Posterior vena cava (tissue), 2 donors: ENCODE measurements at places on chromosomes 3 and 15. TPM values are rescaled to one million over a fixed set of nuclear protein-coding genes. Genes with fewer than 3 reads are reported as not detected.
A peak's percentile ranks its signal among the peaks of the same experiment; 100 is the strongest.

DNA sequence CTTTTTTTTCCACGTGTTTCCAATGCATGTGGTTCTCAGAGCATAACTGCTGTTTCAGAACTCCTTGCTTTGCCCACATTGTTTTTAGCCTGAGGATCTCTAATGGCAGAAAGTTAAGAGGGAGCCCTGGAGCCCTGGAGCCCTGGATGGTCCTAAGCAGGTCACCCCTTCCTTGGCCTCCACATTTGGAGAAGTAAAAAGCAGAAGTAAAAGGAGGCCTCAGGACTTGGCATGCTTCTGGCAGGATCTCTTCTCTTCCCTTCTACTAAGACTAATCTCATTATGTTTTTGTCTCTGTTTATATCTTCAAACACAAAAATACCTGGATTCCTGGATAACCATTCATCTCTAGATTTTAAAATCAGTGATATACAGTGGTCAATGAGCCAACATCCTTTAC, 50.1 kb downstream of the P2RY1 start:
- no peak for DNase-seq

DNA sequence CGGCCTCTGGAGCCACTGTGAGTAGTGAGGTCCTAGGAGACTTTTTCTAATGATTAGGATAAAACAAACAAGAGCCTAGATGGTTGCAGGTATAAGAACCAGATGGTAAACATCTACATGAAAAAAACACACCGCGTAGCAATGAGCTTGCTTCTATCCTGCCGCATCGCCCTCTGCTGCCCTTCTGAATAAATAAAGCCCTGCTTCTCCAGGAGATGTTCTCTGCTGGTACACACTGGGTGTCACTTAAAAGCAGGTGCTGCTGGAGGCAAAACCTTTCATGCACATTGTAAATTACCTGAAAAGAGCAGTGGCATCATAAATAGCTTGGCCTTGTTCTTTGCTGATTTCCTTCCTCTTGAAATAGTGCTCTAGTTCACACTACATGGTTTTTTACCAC, 164.4 kb upstream of the TOPAZ1 start:
- no peak for DNase-seq

DNA sequence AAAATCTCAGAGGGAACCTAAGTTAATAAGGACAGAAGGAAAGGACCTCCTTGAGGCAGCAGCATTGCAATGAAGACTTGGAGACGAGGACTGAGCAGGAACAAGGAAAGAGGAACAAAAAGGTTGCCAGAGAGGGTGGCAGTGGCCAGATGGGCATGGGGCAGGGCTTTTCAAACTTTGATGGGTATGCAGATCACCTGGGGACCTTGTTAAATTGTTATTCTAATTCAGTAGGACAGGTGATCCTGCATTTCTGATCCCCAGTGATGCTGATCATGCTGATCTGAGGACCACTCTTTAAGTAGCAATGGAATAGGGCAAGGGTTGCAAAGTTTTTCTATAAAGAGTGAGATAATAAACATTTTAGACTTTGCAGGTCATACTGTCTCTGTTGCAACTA, 11.1 kb downstream of the COL6A6 start:
- no peak for DNase-seq

DNA sequence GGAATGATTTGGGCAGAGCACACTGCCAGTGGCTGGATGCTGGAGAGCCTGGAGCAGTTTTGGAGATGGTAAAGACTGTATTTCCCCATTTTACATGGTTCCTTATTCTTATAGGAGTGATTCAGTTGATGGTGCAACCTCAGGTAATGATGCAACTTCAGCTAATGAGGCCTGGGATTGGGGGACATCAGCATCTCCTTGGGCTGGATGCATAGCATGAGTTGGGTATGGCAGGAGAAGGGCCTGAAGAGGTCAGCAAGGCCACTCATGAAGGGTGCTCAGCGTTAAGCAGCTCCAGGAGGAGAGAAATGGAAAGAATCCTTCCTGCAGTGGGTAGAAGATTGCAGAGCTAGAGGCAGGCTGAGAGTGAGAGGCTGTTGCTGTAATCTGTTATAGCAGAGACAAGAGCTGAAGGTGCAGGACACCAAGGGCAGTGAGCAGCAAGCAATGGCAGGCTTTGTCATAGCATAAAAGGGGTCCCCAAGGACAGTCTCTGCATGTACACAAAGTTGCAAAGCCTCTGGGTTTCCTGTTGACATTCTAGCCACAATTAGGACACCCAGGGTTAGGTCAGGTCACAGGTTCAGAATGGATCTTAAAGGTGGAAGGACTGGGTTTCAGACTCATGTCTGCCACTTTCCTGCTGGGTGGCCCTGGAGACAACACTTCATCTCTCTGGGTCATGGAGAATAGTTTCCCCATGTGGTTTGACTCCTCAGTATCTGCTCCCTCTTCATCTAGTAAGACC, 29.5 kb upstream of the SNRK start:
- DNase-seq: no peak

DNA sequence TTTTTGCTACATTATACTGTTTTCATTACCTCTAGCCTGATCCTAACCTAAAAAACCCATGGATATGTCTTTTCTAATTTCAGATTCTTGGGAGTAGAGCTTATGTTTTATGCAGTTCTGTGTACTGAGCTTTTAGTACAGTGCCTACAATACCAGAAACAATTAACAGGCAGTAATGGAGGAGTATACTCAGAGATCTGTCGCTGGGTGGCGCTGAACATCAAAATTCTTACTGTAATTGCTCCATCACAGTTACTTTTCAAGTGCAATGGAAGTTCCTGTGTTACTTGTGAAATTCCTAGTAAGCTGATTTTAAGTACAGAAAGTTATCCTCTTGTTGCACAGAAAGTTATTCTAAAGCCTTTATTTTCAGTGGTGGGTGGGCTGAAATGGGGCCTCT, 66.9 kb downstream of the RNF13 start:
- DNase-seq: peak; percentile 90

GRCh38 chr3:186511245-186511644, 32.9 kb downstream of the CRYGS start:
- no peak for DNase-seq

- no peak for DNase-seq
Observed at GRCh38 chr15:85282504-85283115, 97.8 kb upstream of the AKAP13 start.

- no peak for DNase-seq
Observed at GRCh38 chr15:82624008-82624407, 23.2 kb downstream of the CPEB1 start.

DNA sequence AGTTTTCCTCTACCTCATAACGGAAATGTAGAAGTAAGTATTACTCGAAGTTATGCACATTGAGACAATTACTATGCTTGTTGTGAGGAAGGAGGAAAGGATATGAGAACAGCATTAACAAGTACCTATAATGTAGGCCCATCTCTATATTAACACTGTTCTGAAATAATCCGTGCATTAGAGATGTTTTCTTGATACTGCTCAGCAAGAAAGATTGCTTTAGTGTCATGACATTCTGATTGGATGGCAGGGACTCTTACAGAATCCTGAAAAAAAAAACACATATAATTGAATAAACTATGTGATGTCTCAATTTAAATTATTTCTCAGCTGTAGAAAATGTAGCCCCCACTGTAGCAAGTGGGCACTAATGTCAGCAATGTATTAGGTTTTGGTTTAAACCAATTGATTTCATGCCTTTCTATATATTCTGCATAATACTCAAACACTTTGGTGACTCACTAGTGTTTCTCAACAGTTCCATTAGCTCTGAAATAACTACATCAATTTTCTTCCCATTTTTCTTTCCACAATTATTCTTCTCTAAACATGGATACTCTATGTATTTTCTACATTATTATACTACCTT, 598.3 kb upstream of the BCHE start:
- no peak for DNase-seq

DNA sequence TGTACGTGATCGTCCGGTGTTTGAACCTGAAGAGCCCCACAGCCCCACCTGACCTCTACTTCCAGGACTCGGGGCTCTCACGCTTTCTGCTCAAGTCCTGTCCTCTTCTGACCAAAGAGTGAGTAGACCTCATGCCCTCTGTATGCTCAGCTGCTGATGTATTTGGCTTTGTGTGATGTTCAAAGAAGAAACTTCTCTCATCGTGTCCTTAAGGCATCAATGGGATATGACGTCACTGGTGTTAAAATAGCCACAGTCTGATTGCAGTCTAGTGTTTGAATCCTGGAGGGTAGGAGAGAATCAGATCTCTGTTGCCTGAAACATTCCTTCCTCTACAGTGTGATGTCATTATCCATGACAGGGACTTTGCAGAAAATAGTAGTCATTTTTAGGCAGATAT, 28.1 kb downstream of the ABHD2 start:
- no peak for DNase-seq

- no peak for DNase-seq
Observed at GRCh38 chr15:98866511-98866910, 141.1 kb downstream of the PGPEP1L start.

DNA sequence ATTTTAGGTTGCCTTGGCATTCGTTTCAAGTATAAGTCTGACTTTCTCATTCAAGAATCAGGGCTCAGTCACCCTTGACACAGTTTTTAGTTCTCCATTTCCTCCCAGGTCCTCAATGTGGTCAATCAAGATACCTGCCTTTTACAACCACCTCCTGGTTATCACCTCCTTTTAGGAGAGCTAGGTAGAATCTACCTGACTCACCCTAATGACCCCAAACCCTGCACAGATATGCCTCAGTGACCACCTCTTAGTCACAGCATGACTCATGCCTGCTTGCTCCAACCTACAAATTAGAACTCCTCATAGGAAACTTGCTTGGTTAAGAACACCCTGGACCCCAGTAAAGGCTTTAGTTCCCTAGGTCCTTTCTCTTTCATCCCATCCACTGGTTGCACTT, 22.5 kb downstream of the DMXL2 start:
- no peak for DNase-seq

- DNase-seq: no peak
Observed at GRCh38 chr15:72927451-72927850, 124.8 kb upstream of the NEO1 start.

DNA sequence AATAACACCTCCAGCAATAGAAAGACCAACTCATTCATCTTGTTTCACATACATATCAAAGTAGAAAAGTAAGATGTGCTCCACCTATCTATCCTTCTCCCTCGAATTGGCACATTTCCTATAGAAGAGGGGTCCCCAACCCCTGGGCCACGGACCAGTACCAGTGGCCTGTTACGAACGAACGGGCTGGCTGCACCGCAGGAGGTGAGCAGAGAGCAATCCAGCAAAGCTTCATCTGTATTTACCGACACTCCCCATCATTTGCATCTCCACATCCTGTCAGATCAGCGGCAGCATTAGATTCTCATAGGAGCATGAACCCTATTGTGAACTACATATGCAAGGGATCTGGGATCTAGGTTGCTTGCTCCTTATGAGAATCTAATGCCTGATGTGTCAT, 95.0 kb upstream of the CGNL1 start:
- no peak for DNase-seq

- no peak for DNase-seq
Observed at GRCh38 chr15:72474466-72474911, 359 bp downstream of the ARIH1 start.

The SLC22A14 gene
- total RNA-seq: 0.38 TPM

The NANOGP8 gene
- 0.48 TPM for total RNA-seq

The RHCG gene
- not detected for total RNA-seq

The ISL2 gene
- total RNA-seq: not detected

The PGBD4 gene
- 1.4 TPM for total RNA-seq

The HTD2 gene
- 5.9 TPM for total RNA-seq

The KLF13 gene
- total RNA-seq: 97.8 TPM

The FOXL2 gene
- not detected for total RNA-seq

The NMNAT3 gene
- 4.9 TPM for total RNA-seq

The KLHDC8B gene
- total RNA-seq: 31.9 TPM

The MKRN2OS gene
- total RNA-seq: not detected

The CFAP100 gene
- not detected for total RNA-seq

The TP53BP1 gene
- total RNA-seq: 30.5 TPM

The LRRIQ4 gene
- not detected for total RNA-seq

The UBAP1L gene
- total RNA-seq: 3.6 TPM

The ATP13A3 gene
- 86.3 TPM for total RNA-seq

The PLA2G4E gene
- total RNA-seq: not detected
